Fibroblast of mammary gland (primary cell): ENCODE measurements at places on chromosomes 4 and X.

- DNase-seq, result peak; percentile 36
Observed at GRCh38 chr4:54586320-54586955, 71.3 kb upstream of the KIT start.

GRCh38 chr4:143438710-143439109 is 74.8 kb upstream of the SMARCA5 start:
- DNase-seq, result no peak

GRCh38 chrX:30880058-30880457 is 9.0 kb downstream of the TAB3 start:
- DNase-seq, result no peak

DNA sequence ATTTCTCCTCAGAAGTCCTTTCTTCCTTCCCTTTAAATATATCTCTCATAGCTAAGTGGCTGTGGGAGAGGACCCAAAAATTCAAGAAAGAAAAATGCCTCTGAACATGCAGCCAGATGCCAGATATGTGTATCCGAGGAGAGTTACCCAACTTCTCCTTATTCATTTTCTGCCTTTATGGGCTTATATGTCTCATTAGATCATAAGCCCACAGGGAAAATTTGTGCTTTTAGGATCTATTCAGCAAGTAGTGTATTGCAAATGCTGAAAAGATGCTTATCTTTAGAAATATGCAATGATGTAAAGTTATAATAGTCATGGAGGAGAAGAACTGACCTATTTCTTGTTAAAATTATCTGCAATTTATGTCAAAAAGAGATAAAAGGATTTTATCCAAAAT is 371.8 kb upstream of the NOCT start:
- DNase-seq, result peak; percentile 4

DNA sequence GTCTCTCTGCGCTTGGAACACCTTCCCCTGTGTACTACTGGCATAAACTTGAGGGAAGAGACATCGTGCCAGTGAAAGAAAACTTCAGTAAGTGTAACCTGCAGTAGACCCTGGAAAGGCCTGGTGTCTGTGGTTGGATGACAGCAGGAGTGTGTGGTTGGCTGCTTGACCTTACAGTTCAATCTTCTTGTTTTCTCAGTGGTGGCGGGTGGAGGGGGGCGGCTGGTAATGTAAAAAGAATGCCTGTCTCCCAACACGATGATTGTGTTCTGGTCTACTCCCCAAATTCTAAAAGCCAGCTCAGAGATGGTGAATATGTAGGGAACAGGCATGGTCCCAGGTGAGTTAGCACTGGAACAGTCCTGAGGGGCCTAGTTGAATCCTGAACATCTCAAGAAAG is 18.6 kb downstream of the PSMD10 start:
- peak; percentile 34 for DNase-seq

- DNase-seq, result no peak
Observed at GRCh38 chrX:153869473-153870287, 16.3 kb downstream of the L1CAM start.

DNA sequence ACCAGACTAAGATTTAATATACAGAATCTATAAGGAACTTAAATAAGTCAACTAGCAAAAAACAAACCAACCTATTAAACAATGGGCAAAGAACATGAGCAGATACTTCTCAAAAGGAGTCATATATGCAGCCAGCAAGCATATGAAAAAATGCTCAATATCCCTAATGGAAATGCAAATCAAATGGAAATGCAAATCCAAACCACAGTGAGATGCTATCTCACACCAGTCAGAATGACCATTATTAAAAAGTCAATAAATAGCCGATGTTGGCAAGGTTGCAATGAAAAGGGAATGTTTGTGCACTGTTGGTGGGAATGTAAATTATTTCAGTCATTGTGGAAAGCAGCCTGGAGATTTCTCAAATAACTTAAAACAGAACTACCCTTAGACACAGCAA is 97.0 kb upstream of the SLC6A14 start:
- no peak for DNase-seq

- no peak for DNase-seq
Observed at GRCh38 chr4:14897217-14897616, 105.1 kb upstream of the CPEB2 start.

- peak; percentile 43 for DNase-seq
Observed at GRCh38 chr4:47222276-47222675, 190.9 kb downstream of the GABRB1 start.

DNA sequence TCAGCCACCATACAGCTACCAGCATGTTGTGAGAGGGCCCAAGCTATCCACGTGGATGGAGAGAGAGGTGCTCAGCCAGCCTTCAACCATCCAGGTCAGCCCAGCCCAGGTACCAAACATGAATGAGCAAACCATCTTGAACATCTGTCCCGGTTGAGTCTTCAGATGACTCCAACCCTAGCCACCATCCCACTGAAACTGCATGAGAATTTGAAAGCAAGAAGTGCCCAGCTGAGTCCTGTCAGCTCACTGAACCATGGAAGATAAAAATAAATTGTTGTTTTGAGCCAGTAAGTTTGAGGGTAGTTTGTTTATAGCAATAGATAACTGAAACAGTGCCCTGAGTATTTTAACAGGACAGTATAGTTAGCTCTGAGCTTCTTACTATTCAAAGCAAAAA is 7.3 kb upstream of the SEL1L3 start:
- DNase-seq, result no peak

DNA sequence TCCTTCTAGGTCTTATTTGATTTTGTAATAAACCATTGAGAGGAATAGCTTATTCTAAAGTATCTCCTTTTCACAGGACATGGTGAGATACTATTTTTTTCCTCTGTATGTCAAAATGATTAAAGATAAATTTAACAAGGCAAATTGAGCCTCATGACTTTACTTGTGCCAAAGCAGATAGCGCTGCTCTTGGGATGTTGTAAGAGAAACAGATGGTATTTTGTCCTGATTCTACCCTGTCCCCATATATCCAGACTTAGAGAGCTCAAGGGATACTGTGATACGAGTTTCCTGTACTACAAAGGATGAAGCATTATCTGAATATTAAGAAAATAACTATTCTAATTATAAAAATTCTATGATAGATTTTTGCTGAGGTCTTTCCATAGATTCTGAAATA is 34.0 kb downstream of the EMCN start:
- DNase-seq, result no peak

- no peak for DNase-seq
Observed at GRCh38 chrX:38069273-38069672, 62.9 kb downstream of the SYTL5 start.

- DNase-seq, result no peak
Observed at GRCh38 chrX:106035064-106035463, 3.5 kb downstream of the SERPINA7 start.

DNA sequence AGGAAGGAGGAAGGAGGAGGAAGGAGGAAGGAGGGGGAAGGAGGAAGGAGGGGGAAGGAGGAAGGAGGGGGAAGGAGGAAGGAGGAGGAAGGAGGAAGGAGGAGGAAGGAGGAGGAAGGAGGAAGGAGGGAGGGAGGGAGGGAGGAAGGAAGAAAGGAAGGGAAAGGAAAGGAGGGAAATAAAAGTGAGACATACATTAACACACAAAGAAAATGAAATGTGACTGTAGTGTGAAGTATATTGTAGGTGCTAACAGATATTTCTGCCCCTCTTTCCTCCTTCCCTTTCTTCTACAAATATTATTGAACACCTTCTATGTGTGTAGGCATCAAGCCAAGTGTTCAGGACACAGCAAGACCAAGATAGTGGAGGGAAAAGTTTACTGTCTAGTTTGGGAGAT is 26.4 kb upstream of the PROM1 start:
- no peak for DNase-seq

DNA sequence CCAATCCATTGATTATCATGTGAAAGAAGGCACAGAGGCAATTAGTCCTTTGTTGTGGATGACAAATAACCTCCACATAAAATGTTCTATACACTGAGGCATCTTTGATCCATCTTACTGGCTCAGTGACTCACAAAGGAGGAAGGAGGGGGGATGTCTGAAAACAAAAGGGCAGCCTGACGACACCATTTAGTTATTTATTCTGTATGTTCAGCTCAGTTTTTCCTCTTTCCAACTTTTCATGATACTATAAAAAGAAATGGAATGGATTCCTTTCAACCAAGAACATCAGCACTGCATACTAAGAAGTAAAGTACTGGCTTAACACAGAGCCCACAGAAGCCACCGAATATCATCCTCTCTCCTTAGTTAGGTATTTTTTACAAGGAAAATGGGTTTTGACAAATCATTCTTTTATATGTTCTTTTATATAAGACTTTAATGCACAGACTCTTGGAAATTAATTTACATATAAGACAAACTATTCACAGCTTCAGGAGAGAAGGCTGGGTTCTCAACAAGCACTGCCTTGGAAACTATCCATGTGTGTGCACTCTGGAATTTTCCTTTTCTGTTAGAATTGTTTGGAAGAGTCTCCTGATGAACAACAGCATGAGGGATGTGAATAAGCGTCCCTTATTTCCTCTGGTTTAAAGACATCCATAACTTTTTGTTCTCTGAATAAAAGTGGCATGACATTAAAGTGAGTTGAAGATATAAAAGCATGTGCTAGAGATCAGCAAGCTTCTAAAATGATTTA is 135.6 kb downstream of the TSPAN5 start:
- DNase-seq, result peak; percentile 90

GRCh38 chr4:76809594-76810305 is 88.2 kb downstream of the SOWAHB start:
- DNase-seq, result peak; percentile 42

DNA sequence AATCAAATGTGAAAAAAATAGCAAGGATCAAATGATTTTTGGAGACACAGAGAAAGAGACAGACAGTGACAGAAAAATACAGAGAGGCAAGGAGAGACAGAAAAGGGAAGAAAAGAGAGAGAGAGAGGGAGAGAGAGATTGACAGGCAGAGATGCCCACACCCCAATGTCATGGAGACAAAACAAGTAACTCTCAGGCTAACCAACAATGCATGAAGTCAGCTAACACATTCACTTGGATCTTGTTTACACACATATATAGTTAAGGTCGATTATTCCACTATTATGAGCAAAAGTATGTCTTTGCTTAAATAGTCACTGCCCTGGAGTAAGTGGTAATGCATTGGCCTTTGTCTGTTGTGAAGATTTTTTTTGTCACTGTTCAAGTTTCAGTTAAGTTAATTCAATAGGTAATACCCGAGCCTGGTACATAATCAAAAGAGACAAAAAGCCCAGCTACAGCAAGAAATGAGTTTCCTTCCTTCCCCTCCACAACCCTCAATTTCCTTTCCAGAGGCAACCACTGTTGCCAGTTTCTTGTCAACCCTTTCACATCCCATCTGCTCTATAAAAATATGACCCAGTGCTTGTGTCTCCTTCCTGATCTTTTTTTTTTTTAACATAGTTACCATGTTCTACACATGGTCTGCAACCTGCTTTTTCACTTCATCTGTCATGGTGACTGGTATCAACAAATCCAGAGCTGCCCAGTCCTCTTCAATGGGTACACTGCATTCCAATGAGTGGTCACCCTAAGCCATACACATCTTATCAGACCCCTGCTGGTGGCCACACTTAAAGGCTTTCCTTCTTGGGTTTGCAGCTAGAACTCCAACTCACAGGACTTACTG is 52.1 kb downstream of the PROM1 start:
- no peak for DNase-seq

DNA sequence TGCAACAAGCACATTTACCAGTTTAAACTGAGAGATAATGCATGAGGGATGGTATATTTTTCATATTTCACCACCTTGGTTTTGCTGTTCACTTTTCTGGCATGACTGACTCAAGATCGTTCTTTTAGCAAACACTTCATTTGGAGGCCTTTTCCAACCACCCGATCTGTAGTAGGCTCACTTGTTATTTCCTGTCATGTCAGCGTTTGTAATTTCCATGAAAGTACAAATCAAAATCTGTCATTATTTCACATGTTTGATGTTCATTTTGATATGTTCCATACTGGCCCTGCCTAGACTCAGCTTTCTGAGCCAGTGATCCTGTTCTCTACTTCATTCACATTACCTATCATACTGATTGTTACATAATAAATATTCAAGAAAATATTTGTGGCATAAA is 1888.3 kb upstream of the PCDH7 start:
- no peak for DNase-seq

DNA sequence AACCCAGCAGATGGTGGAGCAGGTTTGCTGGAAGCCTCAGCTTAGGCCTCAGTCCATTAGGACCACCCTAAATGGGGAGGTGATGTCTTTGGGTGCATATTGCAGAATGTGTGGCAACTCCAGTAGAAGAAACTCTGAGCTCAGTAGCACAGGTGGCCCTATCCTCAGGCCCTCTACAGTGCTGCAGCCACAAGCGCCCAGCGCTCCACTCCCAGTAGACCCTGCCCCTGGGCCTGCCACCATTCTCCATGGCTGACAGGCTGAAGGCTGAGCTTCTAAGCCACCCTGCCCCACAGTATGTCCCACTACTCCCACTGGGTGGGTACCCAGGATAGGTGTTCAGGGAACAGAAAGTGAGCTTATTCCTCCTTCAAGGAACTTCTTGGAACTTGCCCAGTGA is 162.8 kb upstream of the MAMLD1 start:
- no peak for DNase-seq

DNA sequence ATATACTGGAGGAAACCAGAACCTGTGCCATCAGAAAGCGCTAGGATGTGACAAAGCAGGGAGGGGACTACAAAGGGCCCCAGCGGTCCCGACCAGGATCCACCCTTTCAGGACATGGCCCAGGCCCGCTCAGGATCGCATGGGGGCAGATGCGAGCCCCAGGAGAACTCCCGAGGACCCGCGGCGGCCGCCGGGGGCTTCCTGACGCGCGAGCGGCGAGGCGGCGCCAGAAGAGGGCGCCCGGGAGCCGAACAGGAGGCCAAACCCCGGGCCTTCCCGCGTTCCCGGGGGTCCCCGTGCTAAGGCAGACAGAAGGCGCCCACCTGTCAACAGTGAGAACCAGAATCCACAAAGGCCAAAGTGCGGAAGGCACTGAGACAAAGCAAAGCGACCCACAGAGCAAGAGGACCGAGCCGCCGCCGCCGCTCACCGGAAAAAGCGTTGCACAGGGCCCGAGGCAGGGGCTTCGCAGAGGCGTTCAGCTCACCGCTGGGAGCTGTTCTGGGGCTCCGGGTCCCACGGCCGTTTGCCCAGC is 7.3 kb upstream of the OPN1LW start:
- DNase-seq, result peak; percentile 31

GRCh38 chr4:704971-705277 is 708 bp upstream of the PCGF3 start:
- DNase-seq, result no peak

DNA sequence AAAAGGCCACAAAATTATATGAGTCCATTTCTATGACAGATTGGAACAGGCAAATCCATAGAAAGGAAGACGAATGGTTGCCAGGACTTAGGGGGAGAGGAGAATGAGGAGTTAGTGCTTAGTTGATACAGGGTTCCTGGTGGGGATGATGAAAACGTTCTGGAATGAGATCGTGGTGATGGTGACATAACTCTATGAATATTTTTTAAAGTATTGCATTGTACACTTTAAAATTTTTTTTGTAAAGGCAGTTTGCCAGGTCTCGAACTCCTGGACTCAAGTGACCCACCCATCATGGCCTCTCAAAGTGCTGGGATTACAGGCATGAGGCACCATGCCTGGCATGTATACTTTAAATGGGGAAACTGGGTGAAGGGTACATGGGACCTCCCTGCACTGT is 9.9 kb upstream of the CCNQ start:
- peak; percentile 9 for DNase-seq

- peak; percentile 36 for DNase-seq
Observed at GRCh38 chr4:52172166-52172565, 121.1 kb downstream of the SPATA18 start.

GRCh38 chr4:119314356-119314755 is 7.6 kb downstream of the FABP2 start:
- peak; percentile 63 for DNase-seq
